Stimulated activated CD4-positive, alpha-beta T cell treated with anti-CD3 and anti-CD28 coated beads, Interleukin-4, amount 100 ng/mL, for 4 hours (primary cell): ENCODE measurements at places on chromosomes 6 and 20.

DNA sequence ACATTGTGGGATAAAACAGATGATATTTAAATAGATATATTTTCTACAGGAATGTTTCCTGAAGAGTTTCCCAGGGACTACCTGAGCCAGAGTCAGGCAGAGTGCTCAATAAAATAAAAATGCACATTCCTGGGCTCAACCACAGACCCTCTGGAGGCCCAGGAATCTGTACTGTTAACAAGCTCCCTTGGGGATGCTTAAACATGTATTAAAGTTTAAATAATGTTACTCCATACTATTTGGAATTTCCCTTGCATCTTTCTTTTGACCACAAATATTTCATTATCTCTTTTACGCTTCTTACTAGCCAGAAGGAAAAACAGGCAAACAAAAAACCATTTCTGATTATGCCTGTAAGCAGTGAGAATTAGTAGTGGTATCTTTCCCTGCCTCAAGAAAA is 42.3 kb downstream of the GPR63 start:
- DNase-seq: no peak

GRCh38 chr6:168418711-168419121 is 22.3 kb upstream of the SMOC2 start:
- DNase-seq: no peak

GRCh38 chr6:164107297-164107995 is 692.9 kb downstream of the QKI start:
- DNase-seq: no peak

DNA sequence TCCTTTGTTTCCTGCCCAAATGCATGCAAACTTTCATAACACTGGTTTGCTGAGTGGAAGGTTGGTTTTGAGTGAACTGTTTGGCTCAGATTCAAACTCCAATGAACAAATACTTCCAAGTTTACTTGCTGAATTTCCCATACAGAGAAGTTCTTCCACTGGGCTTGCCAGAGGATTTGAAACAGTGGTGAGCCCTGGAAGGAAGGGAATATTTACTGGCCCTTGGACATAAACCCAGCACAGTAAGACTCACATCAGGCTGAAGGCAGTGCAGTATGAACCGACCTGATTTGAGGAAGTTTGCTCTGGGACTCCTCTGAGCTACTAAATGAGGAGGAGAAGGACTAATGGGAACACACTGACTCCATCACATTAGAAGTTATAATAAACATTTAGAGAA is 3.8 kb downstream of the TRAF3IP2 start:
- no peak for DNase-seq

DNA sequence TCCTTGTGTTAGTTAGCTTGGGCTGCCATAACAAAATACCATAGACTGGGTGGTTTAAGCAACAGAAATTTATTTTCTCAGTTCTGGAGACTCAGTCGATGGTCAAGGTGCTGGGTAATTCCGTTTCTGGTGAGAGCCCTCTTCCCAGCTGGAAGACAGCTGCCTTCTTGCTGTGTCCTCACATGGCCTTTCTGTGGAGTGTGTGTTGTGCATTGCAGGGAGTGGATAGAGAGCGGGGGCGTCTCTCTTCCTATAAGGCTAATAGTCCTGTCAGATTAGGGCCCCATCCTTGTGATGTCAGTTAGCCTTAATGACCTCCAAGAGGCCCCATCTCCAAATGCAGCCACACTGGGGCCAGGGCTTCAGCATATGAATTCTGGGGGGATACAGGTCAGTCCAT is 19.2 kb downstream of the CHMP4B start:
- no peak for DNase-seq

GRCh38 chr6:126170978-126171382 is 168.9 kb upstream of the CENPW start:
- no peak for DNase-seq

DNA sequence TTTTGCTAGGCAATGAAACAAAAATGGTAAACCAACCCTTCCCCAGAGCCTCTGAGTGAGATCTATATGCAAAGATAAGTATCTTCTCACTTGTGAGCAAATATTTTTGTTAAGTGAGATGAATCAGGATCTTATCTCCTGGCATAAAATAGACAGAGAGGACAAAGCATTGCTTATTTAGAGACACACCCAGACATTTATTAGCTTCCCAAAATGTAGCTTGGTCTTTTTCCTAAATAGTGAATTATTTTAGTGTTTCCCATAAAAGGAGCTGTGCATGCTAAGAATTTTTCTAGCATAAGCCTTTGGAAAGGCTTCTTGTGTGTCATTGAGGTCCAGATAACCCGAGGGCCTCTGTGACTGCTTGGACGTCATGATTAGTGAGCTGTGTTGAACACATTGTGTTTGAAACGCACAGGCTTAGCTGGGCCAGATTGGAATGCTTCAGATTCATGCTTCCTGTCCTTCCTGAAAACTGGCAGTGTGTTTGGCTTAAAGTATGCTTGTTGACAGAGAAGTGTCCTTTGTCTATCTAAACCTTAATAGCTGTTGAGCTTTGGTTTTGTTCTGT is 16.5 kb downstream of the MTHFD1L start:
- DNase-seq: no peak

DNA sequence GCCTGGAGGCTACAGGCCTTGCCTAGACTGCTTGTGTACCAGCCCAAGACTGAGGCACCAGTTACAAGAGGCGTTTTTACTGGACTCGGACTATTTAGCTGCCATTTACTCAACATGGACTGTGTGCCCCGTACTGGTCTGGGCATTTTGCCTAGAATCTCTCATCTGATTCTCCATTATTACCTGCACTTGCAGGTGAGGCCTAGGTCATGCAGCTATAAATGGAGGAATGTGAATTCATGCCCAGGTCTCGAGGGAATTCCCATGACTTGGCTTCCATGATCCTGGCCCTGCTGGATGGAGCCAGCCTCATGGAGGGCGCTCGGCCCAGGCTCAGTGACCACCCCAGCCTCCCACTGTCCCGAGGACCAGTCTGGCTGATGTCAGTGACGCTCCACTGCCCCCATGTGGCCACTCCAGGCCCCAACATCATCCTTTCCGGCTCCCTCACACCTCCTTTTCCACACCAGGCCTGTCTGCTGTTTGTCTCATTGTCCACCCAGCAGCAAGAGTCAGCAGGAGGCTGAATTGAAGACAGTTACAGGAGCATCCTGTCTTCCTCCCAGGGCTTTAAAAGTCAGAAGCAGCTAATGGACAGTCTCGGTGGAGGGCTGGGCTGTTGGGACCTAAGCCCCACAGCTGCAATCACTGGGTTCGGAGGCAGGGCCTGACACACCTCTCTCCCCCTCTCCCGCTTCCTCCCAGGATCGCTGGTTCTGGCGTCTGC is 8.7 kb downstream of the MMP24OS start:
- DNase-seq: no peak

DNA sequence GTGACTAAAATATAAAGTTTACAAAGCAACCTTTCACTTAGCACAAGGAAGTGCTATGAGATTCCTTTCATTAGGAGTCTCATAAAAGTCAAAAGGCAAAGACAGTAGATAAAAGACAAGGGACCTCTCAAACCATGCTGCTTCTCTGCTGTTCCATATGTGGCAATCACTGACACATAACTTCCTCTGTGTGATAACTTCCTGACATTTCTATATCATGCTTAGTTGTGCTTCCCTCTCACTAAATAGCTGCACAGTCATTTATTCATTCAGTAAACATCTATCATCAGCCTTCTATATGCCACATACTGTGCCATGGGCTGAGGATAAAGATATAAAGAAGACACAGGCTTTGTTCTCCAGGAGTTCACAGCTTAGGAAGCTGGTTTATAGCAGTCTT is 214.8 kb upstream of the GRIK2 start:
- DNase-seq: no peak

- DNase-seq: no peak
Measured at GRCh38 chr20:22620342-22620741, 36.0 kb upstream of the FOXA2 start.
